Vagina (tissue), 2 donors: ENCODE measurements at places on chromosomes 4 and X. TPM values are rescaled to one million over a fixed set of nuclear protein-coding genes. Genes with fewer than 3 reads are reported as not detected.

DNA sequence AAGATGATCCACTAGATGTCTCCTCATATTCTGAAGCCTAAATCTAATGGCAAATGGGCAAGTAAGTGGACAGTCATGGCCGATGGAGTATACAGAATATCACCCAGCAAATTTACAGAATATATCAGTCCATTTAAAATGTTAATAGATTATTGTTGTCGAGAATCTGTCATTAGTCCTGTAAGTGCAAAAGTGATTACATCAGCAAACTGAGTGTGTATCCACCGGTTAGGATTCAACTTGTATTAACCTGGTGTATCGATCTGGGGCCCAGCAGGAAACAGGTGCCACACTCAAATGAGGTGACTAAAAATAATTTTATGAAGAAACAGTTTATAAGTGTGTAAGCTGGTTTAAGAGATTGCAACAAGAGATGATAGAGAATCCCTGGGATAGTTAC lies 367.9 kb upstream of the FAM47C start:
- DNase-seq, result no peak

DNA sequence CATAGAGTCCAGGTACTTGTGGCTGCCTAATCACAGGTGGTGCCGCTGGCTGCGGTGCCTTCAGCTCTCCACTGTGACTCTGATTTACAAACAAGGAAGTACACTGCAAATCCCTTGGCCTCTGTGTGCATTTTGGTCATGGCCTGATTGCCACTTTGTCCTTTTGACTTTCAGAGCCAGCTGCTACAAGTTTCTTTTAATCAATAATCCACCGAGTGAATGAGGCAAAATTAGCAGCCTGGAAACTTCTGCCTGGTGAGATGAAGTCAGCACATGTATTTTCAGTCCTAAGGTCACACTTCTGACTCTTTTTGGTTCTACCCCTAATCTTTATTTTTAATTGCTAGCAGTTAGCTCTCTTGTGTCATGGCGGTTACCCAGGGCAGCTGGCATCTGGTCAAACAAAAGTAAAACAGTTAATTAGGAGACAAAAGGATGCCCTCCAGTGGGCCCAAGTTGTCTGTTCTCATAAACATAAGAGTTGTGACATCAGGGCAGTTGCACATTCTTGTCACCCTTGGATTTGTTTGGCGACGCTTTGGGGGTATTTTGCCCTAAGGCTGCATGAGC lies 62.3 kb upstream of the LNX1 start:
- no peak for DNase-seq

The BEND2 gene
- total RNA-seq, result not detected

DNA sequence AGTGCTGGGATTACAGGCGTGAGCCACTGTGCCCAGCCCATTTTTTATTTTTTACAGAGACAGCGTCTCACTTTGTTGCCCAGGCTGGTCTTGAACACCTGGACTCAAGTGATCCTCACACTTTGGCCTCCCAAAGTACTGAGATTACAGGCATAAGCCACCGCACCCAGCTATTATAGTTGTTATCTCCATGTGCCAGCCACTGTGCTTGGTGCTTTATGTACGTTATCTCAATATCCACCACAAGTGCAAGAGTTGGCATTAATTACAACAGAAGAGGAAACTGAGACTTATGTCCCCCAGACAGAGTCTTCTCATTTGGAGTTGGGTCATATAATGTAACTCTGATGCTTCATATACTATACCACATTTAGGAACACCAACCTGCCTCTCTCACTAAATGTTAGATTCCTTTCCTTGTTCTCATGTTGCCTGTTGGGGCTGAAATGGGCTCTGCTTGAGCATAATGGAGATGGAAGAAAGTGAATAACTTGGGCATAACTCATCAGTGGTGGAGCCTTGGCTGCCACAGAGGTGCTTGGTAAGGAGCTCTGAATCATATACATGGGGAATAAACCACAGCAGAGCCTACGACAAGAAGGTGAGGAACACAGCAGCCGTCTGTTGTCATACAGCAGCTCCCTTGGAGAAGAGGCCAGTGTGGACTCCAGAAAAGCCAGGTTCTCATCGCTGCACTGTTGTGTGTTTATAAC lies 84.3 kb downstream of the SPRY1 start:
- no peak for DNase-seq

The LNX1 gene
- total RNA-seq, result 11.8 TPM

DNA sequence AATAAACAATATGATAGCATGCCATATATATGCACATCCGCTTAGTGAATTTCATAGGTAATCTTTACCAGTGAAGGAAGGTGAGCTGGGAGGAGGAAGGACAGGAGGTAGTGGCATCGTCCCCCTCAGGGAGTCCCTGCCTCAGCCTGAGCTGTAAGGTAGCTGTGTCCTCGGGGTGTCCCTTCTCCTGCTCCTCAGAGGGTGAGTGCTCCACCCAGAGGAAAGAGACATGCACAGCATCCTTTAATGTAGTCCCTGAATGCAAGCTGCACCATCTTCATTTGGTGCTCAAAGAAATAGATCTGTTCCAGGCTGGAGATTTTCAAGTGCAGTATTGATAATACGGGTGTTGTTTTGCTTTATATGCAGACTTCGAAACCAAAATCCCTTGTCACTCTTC lies 330.4 kb upstream of the SFRP2 start:
- DNase-seq, result no peak

The CXCL11 gene
- total RNA-seq, result not detected

GRCh38 chr4:3250438-3250955 lies 1.5 kb downstream of the MSANTD1 start:
- no peak for DNase-seq

The ADAD1 gene
- not detected for total RNA-seq

DNA sequence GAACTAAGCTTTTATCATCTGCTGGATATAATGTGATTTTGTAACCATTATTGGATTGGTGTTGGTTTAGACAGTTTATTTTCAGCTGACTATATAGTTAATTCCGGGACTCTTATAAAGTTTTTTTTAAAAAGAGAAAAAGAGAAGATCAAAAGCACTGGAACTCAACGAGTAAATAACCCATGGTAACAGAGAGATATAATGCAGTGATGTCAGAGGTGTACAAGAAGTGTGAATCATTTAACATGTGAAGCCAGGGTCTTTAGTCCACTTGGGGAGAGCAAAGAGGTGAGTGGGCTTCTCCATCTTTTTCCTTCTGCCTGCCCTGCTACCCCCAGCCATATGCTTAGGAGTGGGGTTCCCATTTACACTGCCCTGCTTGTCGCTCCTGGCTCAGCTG lies 3.2 kb downstream of the TMEM165 start:
- no peak for DNase-seq

The ITGB1BP2 gene
- total RNA-seq, result 1.7 TPM

The SPATA4 gene
- total RNA-seq, result not detected

The SLC9B1 gene
- total RNA-seq, result not detected
